Stimulated activated CD8-positive, alpha-beta memory T cell treated with anti-CD3 and anti-CD28 coated beads, Interleukin-7, amount 100 ng/mL, for 1 hour (primary cell): ENCODE measurements at places on chromosomes 16 and 17.
A peak's percentile ranks its signal among the peaks of the same experiment; 100 is the strongest.

DNA sequence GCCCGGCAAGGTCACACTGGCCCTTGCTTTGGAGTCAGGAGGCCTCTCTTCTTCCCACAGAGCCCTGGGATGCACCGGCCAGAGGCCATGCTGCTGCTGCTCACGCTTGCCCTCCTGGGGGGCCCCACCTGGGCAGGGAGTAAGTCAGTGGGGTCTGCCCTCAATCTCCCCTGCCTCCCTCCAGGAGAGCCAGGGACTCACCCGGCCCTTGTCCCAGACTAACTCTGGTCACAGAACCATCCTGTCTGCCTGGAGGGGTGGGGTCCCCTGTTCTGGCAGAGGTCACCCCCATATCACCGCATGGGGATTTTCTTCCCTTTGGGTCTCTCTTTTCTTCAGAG is 222 bp downstream of the ZG16B start:
- DNase-seq: no peak

- no peak for DNase-seq
These were observed 106.4 kb downstream of the YPEL2 start for GRCh38 chr17:59437791-59438281.

GRCh38 chr17:19785854-19786253 is 37.8 kb upstream of the ALDH3A1 start:
- DNase-seq: no peak

- DNase-seq: peak; percentile 77
These were observed 19.8 kb downstream of the COX4I1 start for GRCh38 chr16:85819245-85819644.

DNA sequence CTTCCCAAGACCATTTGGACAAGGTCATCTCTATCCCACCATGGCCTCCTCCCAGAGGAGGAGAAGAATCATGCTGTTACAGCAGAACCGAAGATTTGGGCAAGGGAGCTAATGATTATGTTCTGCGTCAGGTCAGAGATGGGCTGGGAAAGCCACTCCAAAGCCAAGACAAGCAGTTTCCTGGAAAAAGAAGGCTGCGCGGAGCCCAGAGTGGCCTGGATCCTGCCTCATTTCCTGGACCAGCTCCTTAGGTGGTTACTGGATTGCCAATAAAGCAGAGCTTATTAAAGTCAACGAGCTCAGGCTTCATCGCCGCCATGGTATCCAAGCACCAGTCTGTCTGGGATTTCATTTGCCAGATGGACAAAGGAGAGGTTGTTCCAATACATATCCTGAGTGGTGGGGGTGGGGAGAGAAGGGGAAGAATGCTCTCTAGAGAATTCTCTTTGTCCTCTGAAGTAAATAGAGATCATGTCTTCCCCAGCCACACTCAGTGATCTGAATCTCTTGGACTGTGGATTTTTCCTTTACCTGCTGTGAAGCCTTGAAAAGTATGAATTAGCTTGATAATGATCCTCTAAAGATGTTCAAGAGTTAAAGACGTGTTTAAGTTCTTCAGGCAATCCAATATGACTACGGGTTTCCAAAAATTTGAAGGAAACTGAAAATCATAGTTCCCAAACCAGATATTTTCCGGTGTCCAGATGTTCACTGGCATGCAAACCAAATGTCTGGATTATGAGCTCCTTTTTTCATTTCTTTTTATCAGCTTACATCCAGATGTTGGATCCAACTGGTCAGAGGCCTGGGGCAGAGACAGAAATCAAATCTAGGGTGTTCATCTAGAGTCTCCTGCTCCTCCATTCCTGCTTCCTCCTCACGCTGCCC is 17.7 kb downstream of the PRAC1 start:
- no peak for DNase-seq

DNA sequence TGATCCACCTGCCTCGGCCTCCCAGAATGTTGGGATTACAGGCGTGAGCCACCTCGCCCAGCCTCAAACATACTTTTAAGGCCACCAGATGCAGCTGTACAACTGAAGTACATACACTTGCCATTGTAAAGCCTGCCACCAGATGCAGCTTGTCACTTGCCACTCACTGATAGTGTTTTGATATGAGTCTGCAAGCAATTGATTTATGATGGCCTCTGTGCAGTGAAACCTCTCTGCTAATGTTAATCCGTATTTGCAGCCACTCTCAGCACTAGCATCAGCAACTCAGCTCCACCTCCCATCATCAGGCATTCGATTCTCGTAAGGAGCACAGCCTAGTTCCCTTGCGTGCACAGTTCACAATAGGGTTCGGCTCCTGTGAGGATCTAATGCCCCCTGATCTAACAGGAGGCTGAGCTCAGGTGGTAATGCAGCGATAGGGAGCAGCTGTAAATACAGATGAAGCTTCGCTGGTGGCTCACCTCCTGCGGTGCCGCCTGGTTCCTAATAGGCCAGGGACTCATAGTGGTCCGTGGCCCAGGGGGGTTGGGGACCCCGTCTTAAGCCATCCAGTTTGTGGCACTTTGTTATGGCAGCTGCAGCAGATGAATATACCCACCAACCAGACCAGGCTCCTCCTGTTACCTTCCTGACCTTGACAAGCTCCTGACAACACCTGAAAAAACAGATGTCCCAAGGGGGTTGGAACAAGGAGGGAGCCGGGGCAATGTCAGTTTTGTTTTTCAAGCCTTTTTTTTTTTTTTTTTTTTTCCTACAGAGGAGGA is 1.3 kb upstream of the HERPUD1 start:
- no peak for DNase-seq

DNA sequence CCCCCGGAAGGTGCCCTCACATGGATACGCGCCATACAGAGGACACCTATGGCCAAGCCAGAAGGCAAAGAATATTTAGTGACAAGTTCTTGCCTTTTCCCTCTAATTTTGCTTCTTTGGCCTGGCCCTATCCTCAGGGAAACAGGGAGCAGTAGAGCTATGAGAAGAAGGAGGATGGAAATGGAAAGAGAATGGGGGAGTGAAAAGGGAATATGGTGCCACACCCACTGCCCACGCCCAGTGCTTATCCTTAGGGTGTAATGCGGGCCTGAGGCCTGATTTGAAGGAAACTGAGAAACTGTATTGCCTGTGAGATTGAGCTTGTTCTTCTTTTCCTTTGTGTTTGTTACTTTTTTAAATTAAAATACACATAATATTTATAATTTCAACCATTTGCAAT is 255.1 kb downstream of the HS3ST3A1 start:
- no peak for DNase-seq

DNA sequence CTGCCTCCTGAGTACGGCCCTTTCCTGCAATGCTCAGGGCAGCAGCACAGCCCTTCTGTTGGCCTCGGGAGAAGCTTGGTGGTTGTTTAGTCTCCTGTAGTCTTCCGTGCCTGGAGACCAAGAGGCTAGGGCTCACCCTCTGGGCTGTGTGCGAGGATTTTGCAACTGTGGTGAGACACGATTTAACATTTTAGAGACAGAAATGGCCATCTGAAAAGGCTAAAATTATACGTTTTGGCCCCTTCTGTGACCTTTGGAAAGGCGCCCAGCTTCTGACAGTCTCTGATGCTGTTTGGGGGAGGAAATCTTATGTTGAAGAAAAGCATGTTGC is 33.1 kb downstream of the FOXL1 start:
- no peak for DNase-seq
